NCI-H1417 (cell line): ENCODE measurements at places on chromosomes 5 and 9.

DNA sequence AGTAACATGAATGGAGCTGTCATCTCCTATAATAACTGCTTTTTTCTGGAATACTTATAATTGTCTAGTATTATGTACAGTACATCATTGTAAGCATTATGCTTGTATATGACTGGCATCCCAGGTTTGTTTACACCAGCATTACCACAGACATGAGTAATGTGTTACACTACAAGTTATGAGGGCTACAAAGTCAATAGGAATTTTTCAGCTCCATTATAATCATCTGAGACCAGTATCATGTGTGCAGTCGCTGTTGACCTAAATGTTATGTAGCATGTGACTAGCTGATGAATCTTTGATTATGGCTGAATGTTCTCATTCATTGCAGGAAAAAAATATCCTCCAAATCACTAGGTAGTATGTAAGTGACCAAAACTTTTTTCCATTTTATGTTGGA lies 2.2 kb downstream of the ZCCHC9 start:
- no peak for DNase-seq

- DNase-seq, result no peak
These were observed 205.6 kb downstream of the ZNF462 start for GRCh38 chr9:107068581-107068980.

- DNase-seq, result no peak
These were observed 351.9 kb downstream of the NFIB start for GRCh38 chr9:13962006-13962405.

DNA sequence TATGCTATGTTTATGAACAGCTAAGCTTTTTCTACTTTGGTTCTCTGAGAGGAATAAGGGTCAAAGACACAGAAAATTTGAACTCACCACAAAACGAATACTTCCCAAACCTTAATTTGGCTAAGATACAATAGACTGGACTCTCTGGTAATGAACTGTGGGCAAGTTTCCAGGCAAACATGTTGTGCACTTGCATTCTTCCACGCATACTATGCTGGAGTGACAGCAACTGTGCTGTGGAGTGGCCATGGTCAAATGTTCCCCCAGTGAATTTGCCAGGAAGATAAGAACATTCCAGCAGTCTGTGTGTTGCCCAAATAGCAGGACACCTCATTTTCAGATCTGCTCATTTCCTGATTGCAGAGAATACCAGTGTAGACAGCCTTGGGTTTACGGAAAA lies 275.3 kb upstream of the IL12B start:
- no peak for DNase-seq

- no peak for DNase-seq
These were observed 4.0 kb upstream of the RHOBTB3 start for GRCh38 chr5:95726811-95727763.

GRCh38 chr5:78647838-78648358 lies 674 bp downstream of the LHFPL2 start:
- DNase-seq, result no peak

DNA sequence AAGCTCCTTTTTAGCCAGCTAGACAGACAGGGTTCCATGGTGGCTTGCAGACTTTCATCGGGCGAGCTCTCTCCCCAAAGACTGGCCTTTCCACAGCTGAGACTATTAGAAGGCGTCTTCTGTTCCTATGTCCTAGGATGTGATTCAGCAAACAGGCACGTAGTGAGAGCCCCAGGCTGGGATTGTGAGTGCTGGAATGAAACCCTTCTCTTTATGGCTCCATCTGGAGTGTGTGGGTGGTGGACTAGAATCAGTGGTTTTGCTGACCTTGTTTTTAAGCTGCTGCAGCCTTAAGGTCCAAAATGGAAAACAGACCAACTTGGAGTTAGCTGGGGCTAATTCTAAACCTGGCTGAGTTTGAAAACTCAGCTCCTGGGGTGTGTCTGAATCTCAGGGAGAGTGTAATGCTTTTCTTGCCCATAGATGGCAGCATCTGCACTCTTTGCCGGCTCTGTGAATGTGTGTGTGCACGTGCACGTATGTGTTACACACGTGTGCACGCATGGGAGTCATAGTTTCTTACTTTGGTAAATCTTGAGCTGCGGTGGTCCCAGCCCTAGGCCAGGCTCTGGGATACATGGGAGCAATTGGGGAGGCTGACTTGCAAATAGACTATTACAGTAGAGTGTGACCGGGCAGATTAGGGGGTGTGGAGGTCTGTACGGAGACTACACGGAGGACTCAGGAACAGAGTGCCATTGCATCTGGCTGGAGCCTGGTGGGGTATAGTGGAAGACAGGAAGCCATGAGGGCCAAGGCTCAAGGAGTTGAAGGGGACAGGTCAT lies 10.7 kb downstream of the GSN start:
- DNase-seq, result no peak

DNA sequence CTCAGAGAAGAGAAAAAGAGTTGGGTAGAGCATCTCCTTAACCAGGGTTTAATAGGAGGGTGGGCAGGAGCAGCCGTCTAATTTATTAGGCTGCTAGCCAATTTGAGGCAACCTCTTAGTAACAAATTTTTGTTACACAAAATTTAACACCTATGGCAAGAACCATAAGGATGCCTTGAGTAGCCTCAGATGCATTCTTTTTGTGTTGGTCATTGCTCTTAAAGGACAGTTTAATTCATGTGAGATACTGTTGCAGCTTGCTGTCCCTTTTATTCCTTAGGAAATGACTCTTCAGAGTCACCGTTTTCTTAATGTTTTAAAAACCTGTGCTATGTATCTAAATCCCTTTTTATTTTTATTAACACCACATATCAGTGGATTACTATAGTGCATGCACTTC lies 255.1 kb downstream of the MAST4 start:
- no peak for DNase-seq

GRCh38 chr5:122805481-122805880 lies 30.6 kb downstream of the SNX2 start:
- DNase-seq, result no peak

DNA sequence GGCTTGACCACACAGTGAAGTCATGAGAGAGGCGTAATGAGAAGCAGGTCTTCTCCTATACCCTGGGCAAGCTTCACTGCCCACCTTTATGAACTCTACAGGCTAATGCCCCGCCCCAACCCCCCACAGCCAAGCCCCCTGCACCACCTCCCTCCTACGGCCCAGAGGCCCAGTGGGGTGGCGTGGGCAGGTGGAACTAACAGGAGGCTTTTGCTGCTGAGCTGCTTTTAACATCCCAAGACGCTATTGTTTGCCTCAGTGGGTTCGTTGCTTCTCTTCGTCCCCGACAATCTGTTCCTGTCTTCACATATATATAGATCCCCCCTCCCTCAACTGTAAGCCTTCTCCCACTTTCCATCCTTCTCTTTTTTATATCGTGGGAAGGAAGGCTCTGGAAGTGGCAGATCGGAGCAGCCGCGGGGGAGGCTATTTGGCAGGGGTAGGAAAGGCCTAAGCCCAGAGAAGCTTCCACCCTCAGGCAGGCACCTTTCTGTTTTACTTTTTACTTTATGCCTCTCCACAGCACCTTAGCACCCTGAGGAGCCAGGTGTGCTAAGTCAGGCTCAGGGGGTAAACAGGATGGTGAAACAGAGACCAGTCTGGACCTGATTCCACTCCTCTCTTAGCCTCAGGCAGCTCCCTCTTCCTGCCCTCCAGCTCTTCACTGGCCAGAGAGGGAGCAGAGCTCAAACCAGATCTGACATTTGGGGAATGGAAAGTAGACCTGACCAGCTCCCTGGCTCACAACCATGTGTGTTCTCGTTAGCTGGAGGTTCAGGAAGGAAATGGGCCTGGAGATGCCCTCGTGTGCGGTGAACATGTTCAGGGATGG lies 26.5 kb downstream of the CD74 start:
- DNase-seq, result no peak

GRCh38 chr9:127833555-127833954 lies 20.9 kb downstream of the ENG start:
- no peak for DNase-seq

- no peak for DNase-seq
These were observed 240.3 kb downstream of the ARRDC3 start for GRCh38 chr5:91142819-91143218.

GRCh38 chr9:89080193-89080592 lies 88.9 kb downstream of the S1PR3 start:
- no peak for DNase-seq

DNA sequence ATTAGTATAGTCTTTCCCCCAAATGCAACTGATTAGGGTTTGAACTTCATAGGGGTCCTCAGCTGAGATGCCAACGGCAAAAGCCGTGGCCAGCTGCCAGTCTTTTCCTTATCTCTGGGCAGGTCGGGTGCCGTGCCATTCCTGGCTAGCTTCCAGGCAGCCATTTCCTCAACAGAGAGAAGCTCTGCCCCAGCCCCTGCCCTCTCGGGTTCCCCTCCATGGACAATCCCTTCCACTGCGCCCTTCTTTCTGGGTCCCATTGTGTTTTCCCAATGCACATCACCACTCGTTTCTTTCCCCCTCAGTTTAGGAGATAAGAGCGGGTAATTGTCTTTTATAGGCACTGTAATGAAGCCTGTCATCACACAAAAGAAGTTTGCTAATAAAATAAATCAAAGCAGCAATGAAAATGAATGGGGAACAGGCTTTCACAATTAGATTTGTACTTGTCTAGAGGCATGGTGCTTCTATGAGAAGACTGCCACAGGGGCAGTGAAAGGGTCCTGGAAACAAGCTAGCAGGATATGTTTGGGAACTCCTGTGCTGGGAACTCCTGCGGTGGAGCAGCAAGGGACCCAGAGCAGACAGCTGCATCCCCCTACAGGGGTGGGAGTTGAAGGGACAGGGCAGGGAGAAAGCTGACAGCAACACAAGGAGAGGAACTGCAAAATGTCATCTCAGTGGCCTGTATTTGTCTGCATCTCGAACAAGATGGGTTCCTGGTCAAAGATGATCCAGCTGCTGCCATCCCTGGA lies 48.0 kb upstream of the SAP30L start:
- peak; percentile 24 for DNase-seq

DNA sequence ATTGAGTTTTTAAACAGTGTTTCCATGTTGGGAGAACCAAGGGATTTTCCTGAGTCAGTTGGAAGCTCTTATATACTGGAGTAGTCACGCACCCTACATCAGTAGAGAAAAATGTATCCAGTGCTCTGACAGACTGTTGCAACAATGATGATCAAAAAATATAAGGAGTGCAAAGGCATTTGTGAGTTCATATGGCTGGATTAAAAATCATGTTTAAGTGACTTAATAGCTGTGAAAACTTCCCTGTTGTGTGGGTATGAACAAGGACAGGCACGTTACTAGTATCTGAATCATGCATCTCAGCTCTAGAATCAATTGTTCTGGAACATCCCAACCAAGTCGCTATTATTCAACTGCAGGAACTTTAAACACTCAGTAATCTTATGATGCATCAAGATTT lies 229.7 kb downstream of the ROR2 start:
- no peak for DNase-seq

- no peak for DNase-seq
These were observed 92.7 kb downstream of the NRG2 start for GRCh38 chr5:139950436-139950835.

- DNase-seq, result no peak
These were observed 46.6 kb upstream of the TNC start for GRCh38 chr9:115164511-115164974.

GRCh38 chr9:92716557-92716956 lies 46.6 kb upstream of the IPPK start:
- peak; percentile 75 for DNase-seq

DNA sequence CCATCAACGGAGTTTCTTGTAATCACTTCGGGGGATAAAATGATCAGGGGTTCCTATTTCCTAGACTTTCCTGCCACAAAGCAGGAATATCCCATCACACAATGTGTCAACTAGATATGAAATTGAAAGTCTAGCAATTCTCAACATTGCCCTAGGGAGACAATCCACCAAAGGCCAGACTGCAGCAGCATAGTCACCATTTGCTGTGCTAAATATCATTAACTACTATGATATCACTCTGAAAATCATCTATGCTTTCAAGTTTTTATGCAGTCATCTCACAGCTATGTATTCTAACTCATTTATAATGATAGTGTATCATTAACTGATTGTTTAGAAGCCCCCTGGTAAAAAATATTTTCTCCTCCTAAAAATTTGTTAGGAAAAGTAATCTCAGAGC lies 342.6 kb upstream of the CDH6 start:
- DNase-seq, result no peak

DNA sequence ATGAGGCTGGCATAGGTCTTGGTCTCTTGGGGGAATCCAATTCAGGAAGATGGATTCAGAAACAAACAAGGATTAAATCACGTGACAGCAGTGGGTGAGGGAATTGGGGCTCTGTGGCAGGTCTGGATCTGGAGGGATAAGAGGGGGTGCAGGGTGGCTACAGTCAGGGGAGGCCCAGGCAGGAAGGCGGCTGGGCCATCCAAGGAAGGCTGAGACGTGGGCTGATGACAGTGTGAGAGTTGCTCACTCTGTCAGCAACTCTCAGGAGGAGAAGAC lies 65.8 kb upstream of the COL5A1 start:
- no peak for DNase-seq

DNA sequence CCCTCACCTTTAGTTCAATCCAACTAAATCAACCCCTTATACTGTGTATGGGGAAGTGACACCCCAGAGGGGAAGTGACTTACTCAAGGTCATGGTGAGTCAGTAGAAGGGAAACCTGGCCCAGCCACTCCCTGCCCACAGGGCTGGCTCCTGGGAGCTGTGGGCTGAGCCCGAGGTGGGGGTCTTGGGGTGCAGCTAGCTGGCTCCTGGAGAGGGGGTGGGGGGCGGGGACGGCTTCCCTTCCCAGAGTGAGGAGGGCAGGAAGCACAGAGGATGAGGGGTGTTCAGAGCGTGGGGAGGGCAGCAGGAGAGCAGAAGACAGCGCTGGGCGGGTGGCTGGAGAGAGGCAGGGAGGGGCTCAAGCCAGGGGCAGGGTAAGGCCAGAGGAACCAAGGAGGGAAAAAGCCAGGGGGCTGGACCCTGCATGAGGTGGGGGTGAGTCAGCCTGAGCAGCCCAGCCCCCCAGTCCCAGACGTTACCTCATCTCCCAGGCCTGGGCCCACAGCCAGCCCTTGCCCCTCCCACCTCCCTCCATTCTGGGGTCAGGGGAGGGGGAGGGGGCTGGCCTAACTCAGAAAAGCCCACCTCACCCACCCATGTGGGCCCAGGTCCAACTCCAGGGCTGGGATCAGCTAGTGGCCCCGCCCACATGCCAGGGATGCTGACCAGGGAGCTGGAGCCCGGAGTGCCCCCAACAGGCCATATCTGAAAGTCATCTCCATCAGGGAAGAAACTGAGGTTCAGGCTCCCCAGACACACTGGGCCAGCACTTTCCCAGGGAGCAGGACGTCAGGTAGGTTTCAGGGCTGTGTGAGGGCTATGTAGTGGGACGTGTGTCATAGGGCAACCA lies 2.8 kb downstream of the PDLIM7 start:
- DNase-seq, result no peak

GRCh38 chr9:135714242-135715055 lies 12.5 kb downstream of the KCNT1 start:
- peak; percentile 22 for DNase-seq

DNA sequence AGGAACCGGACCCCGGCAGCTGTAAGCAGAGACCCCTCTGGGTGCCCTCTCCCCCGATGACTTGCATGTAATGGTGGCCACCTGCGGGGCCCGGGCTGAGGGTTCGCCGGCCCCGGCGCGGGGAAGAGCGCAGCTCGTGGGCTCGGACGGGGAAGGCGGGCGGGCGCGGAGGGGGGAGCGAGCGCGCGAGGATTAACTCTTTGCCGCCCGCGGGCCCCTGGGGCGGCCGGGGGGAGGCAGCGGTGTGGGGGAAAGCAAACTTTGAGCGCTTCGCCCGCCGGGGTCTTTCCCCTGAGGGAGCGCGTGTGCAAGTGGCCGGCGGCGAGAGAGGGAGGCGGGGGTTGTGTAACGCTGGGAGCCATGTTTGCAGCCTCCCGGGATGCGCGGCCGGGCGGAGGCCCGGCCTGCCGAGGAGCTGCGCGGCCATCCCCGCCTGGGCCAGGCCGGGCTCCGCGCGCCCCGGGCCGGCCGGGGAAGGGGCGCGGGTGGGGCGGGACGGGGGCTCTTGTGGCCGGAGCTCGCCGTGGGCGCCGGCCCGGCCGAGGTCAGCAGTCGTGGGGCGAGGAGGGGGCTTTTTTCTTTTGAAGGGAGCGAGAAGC lies 547 bp downstream of the ANP32B start:
- DNase-seq, result peak; percentile 91
